ENCODE measurements at places on chromosomes 7 and 10. TPM values are rescaled to one million over a fixed set of nuclear protein-coding genes. Genes with fewer than 3 reads are reported as not detected.

DNA sequence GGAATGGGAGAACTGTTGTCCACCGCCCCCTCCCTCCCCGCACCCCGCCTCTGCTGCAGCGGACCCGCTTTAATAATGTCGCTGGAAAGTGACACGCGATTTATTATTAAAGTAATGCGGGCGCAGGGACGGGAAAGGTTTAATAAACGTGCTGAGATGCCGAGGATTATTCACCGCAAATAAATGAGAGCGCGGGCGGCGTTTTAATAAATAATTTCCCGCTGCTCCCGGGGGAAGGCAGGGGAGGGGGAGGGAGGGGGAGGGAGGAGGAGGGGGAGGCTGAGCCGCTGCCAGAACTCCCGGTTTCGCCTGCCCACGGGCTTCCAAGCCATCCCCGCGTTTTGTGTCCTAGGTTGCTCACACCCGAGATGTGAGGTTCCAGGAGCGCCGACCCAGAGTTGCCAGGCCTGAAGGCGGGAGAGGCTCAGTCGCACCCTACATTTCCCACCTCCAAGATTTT, 5.1 kb downstream of the KAZALD1 start:
- peak; percentile 29 for DNase-seq

DNA sequence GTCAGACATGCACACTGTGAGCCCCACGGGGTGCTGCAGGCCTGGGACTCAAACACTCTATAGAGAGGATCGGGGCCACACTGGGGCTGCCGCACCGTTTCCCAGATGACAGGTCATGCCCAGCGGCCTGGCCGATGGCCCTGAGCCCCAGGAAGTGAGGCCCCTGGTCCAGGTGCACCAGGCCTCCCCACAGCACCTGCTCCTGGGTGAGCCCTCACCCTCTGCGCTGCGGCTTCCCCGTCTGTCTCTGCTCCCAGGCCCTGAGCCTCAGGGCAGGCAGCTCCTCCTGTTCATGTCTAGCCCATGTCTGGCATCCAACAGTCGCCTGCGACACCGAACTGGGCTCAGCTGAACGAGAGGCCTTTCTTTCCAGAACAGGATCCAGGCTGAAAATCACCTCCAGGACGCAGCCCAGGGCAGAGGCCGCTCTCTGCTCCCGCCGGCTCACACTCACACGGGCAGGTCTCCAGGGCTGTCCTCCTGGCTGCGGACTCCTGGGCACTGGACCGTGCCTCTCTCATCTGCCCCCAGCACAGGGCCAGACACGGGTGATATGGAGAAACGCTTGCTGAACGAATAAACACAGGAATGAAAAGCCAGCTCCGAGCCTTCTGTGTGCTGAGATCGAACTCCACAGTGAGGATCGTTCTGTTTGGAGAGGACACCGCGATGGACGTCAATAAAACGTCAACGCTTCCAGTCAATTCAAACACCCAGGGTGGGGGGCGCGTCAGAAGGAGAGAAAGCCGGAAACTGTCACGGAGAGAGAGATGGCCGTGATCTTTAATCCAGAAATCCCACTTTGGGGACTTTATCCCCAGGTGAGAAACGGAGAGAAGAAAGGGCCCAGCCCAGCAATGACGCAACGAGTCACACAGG, 202.4 kb downstream of the ELFN1 start:
- no peak for DNase-seq

DNA sequence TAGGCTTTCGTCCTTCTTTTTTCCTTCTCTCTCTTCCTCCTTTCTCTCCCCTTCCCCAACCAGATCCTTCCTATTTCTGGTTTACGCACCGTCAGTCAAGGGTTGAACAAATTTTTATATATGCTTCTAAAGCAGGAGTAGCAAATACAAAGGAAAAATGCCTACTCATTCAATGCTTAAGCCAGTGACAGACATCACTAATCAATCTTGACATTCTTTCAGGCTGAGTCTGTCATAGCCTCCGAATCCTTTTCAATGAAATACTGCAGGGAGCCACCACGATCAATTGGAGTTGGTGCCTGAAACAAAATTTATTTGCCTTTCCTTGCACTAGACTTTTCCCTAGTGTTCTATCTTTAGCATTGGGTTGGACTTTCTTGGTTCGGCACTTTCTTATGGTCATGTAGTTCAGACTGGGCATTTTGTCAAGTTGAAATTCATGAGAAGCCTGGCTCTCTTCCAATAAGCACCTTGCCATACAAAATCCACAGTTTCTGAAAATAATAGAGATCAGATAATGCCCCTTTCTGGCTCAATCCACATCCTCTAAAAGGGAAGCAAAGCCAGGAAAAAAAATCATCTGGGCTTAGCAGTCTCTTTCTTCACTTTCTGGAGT, 239.5 kb upstream of the PLXNA4 start:
- no peak for DNase-seq

- no peak for DNase-seq
Measured at GRCh38 chr7:39127058-39127457, 149.3 kb downstream of the POU6F2 start.

GRCh38 chr10:76866841-76867586, 770.6 kb downstream of the KCNMA1 start:
- no peak for DNase-seq

GRCh38 chr10:46541017-46541661, 15.3 kb downstream of the GPRIN2 start:
- DNase-seq, result peak; percentile 90

GRCh38 chr10:62133618-62134017, 135.0 kb downstream of the RTKN2 start:
- DNase-seq, result no peak

DNA sequence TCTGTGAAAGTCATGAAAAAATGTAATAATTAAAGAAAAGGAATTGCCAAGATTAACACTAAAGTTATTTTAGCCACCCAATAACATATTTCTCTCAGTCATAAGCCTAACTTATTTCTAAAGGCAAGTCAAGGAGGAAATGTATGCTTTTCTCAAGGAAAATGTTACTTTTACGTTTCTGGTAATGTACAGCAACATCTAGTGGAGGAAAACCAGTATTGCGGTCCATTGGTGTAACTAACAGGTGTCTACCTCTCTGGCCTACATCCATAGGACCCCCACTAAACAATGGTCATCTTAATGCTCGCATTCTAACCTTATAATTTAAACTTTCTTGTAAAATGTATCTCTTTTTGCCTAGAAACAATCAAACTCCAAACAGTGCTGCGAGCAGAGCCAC, 437.5 kb downstream of the KIF20B start:
- DNase-seq, result no peak

DNA sequence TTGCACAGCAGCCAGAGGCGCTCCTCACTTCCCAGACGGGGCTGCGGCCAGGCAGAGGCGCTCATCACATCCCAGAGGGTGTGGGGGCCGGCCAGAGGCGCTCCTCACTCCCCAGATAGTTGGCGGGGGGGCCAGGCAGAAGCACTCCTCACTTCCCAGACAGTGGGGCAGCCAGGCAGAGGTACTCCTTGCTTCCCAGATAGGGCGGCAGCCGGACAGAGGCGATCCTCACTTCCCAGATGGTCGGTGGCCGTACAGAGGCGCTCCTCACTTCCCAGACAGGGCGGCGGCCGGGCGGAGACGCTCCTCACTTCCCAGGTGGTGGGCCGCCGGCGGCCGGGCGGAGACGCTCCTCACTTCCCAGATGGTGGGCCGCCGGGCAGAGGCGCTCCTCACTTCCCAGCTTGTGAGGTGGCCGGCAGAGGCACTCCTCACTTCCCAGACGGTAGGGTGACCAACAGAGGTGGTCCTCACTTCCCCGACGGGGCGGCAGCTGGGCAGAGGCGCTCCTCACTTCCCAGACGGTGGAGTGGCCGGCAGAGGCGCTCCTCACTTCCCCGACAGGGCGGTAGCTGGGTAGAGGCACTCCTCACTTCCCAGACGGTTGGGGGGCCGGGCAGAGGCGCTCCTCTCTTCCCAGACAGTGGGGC, 26.5 kb downstream of the CCNY start:
- no peak for DNase-seq

DNA sequence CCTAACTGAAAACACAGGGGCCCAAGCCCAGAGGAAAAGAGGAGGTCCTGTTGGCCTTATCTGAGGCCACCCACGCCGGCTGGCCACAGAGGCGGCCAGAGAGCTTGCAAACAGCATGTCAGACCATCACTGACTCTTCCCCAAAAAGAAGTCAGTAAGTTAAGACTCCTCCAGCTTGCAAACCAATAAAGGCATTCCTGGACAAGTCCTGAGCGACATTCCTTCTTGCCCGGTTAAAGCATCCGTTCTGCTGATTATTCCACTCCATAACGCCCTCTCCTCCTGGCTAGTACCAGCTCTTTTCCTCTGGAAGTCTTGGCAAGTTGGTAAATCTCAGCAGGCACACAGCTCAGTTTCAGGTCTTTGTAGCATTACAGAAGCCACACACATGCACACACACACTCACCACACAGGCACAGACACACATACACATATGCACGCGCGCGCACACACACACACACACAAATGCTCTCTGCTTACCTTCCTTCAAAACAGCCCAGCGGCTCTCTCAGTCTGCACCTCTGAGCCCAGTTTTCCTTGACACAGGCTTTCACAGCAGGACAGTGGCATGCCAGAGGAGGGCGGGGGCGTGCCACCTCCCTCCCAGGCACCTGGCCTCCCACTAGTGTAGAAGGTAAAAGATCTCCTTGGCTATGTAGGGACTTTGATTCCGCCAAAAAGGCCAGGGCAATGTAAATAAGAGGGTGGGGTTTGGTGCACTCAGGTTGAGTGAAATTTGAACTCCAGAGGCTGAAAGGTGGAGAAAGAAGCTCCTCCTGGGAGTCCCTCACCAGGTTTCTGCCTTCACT, 201.4 kb downstream of the TNS3 start:
- no peak for DNase-seq

- no peak for DNase-seq
Measured at GRCh38 chr10:126776168-126776567, 105.7 kb upstream of the C10orf90 start.

- no peak for DNase-seq
Measured at GRCh38 chr10:114258274-114258840, 19.3 kb downstream of the VWA2 start.

DNA sequence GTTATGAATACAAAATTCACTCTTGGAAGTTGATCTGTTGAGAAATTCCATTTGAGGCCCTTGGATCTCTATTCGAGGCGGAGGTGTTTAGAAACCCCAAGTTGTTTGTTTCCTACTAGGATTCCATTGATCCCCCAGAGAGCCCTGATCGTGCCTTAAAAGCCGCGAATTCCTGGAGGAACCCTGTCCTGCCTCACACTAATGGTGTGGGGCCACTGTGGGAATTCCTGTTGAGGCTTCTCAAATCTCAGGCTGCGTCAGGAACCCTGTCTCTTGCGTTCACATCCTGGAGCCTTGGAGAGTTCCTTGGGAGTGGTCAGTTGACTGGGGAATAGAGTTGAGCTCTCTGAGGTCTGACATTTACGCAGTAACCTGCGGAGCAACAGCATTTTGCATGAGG, 1.2 kb downstream of the CFAP69 start:
- DNase-seq, result no peak

GRCh38 chr10:69492746-69493462, 41.6 kb downstream of the TSPAN15 start:
- no peak for DNase-seq

DNA sequence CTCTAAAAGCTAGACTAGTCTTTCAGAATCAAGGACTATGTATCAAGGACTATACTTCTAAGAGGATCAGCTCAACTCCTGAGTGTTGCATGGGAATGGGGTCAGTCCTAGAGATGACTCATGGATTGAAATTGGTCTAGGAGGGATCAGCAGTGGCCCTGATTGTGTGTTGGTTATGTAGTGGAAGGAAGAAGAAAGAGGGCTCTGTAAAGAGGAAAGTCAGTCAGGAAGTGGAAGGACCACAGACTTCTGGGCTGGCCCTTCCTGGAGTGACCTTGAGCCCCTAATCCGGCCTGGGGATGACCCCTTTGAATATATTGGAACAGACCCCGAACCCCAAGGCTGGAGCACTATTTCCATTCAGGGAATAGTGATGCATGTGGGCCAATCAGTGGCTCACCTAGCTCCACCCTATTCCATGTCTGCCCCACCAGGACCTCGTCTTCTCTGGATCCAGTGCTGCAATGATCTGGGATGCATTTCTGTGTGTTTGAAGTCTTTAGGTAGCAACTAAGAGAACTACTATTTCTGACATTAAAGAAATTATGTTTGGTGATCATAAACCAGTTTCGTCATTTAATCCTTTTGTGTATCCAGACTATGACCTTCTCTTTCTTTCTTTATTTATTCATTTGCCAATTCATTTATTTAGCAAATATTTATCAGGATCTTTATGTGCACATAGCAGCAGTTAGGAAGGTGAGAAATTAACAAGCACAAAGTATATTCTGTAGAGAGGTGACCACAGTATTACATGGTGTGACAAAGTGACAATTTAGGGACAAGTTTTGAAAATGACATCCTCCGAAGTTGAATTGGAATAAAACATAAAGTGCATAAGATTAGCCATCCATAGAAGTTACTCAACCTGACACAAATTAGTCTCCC, 48.6 kb upstream of the KIF5B start:
- DNase-seq, result no peak

GRCh38 chr7:104627516-104627915, 299.1 kb downstream of the LHFPL3 start:
- no peak for DNase-seq

- no peak for DNase-seq
Measured at GRCh38 chr10:124069341-124070264, 23.8 kb downstream of the CHST15 start.

DNA sequence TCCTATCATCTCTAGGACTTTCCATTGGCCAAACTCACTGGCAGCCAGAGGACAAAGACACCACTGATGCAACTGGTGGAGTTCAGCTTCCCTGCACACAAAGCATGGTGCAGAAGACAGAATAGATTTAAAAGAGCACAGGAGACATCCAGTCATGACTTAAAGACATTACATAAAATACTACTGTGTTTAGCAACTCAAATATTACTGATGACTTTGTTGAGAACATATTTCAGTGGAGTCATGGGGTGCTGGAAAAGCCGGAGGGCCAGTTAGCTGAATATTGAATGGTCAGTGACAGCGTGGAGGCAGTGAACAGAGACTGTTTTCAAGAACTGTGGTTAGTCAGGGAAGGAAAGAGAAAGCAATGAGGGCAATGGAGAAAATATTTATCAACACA, 296.3 kb upstream of the NRP1 start:
- DNase-seq, result no peak

The CHAT gene
- total RNA-seq, result 15.4 TPM

The CYP3A7 gene
- total RNA-seq, result not detected

The OPN1SW gene
- not detected for total RNA-seq

The HECTD2 gene
- total RNA-seq, result 27.6 TPM

The NEUROD6 gene
- not detected for total RNA-seq

The BZW2 gene
- total RNA-seq, result 86.7 TPM

The GPR26 gene
- 0.10 TPM for total RNA-seq

The CHPF2 gene
- 38.1 TPM for total RNA-seq

The C10orf67 gene
- total RNA-seq, result not detected

The LIPK gene
- total RNA-seq, result not detected

The TES gene
- total RNA-seq, result 53.5 TPM

The CLEC2L gene
- total RNA-seq, result 3.1 TPM

The ZNF804B gene
- 0.10 TPM for total RNA-seq

Measured in glutamatergic neuron (in vitro differentiated cells).